ENCODE measurements at places on chromosomes 7 and 10.

- DNase-seq = no peak
Observed at GRCh38 chr7:149823631-149824199, 14.5 kb upstream of the ZNF862 start.

DNA sequence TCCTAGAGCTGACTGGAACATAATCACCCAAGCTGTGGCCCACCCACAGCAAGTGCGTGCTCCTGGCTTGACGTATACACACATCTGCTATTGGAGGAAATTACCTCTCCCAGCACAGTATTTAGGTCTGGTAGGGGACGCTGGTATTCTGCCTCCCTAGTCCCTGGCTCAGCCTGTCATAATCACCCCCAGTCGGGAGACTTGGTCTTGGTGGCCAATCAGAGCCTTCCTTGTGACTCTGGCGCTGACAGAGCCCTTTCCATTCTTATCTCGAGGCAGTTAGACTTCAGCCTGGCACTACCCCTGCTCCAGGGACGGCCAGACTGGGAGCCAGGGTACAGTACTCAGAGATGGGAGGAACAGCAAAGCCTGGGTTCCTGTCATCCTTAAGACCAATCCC, 14.3 kb upstream of the PRKAG2 start:
- no peak for DNase-seq

GRCh38 chr7:100545360-100546128, 6.5 kb downstream of the AGFG2 start:
- DNase-seq = no peak

DNA sequence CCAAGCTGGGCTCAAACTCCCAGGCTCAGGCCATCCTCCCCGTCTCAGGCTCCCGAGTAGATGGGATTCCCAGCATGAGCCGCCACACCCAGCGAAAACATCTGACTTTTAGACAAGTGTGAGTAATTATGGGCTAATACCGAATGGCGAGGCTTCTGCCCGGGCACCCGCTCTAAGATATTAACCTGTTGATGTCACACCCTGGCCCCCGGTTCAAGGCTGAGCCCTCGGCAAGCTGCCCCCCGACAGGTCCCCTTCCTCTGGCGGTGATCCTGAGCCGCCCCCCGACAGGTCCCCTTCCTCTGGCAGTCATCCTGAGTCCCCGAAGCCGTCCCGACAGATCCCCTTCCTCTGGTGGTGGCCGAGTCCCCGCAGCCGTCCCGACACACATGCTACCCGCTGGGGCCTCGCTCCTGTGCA, 5.2 kb downstream of the PSMG3 start:
- no peak for DNase-seq

- no peak for DNase-seq
Observed at GRCh38 chr10:127992376-127992775, 85.5 kb downstream of the PTPRE start.

- no peak for DNase-seq
Observed at GRCh38 chr7:148753224-148753623, 54.5 kb downstream of the CUL1 start.

GRCh38 chr10:22252224-22252800, 34.5 kb upstream of the EBLN1 start:
- DNase-seq = no peak

- DNase-seq = no peak
Observed at GRCh38 chr10:1320739-1321320, 264.6 kb downstream of the WDR37 start.

- no peak for DNase-seq
Observed at GRCh38 chr7:68155676-68156075, 1159.0 kb downstream of the TYW1 start.

- DNase-seq = no peak
Observed at GRCh38 chr7:137454246-137454724, 110.8 kb upstream of the PTN start.

DNA sequence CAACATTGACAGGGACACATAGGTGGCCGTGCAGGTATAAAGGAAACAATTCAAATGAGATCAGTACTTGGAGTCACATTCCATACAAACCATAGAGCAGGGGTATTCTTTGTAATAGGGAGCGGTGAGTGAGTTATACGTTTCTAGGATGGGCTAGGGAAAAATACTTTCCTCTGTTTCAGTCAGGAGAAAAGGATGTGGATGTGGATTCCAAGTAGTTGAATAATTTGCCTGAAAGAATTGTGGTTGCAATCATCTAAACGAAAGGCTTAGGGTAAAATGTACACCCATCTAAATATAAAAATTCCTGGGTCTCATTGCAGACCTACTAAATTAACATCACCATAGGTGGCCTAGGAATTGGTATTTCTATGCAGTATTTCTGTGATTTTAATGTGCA, 270.7 kb upstream of the IGFBP3 start:
- DNase-seq = no peak

DNA sequence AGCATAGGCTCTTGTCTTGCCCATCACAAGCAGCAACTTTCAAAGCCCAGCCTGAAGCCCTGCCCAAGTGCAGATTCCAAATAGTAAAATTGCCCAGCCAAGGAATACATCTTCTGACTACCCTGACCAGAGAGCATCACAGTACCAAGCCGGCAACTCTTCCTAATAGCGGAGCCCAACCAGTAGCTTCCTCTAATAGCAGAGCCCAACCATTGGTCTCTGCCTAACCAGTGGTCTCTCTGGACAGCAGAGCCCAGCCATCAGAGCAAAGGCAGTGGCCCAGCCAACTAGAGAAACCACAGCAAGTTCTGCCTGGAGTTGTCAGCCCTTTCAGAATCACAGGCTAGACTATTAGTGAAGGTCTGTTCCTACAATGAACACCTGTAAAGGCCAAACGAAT, 285.6 kb downstream of the HGF start:
- no peak for DNase-seq
